Stimulated activated CD4-positive, alpha-beta T cell treated with anti-CD3 and anti-CD28 coated beads, Interleukin-4, amount 100 ng/mL, for 24 hours (primary cell): ENCODE measurements at places on chromosomes 1 and 21.

- DNase-seq: peak; percentile 80
These were observed 63.5 kb upstream of the SSX2IP start for GRCh38 chr1:84753516-84754385.

DNA sequence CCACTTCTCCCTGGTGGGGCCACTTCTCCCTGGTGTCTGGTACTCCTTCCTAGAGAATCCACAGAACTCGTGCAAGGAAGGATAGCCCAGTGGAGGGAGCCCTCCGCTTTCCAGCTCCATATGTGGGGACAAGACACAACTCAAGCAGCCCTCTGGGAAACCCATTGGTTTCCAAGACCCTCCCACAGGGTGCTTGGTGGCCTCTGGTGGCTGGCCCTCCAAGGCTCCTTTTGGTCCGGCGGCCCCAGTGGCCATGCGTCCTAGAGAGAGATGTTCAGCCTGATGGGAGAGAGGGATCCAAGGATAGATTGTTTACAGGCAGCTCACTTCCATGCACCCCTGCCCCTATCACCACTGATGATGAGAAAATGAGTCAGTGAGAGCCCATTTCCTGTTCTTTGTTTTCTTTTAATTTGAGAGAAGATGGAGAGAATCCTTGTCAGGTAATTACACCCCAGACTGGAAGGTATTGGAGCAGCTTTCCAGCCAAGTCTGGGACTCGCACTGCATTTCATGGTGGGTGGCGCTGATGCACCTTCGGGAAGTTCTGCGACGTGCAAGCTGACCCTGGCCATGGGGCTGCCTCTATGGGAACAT lies 486.2 kb upstream of the VAMP3 start:
- DNase-seq: no peak

GRCh38 chr1:42851960-42852607 lies 5.7 kb downstream of the ZNF691 start:
- DNase-seq: no peak

DNA sequence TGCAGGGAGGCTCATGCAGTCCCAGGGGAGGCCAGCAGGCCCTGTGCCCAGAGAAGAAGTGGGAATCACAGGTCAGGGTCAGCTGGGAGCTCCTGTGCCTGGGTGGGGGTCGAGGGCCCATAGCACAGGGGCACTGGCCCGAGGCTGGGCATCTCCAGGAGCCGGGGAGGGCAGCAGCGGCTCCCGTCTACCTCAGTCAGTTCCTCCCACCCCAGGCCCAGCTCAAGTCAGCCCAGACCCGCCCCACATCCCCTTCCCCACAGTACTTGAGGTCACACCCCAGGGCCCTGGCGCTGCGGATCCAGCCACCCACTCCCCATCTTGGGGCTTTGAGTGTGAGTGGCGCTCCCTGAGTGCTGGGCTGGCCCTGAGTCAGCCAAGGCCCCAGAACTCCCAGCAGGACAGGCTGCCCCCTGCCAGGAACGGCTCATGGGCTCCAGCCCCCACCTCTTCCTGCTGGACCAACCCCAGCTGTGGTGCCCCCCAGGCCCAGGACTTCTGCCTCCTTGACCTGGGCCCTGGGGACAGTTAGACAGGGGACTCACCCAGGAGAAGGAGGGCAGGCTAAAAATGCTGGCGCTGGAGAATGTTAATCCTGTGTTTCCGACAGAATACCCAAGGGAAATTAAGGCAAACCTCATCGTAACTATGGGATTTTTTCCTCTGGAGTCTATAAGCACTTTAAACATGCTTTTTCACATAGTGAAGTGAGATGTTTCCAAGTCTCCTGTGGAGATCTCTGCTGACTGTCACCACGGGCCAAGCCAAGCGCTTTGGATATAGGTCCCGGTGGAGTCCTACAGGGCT lies 68.8 kb upstream of the COL6A1 start:
- DNase-seq: no peak

DNA sequence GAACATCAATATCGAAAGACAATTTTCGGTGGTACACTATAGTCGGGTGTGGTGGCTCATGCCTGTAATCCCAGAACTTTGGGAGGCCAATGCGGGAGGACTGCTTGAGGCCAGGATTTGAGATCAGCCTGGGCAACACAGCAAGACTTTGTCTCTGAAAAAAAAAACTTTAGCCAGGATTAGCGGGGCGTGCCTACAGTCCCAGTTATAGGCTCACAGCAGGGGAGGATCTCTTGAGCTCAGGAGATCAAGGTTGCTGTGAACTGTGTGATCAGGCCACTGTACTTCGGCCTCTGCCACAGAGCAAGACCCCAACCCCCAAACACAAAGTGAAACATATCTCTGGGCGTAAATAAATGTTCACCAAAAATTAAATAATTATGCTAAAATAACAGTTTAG lies 1.6 kb downstream of the TADA1 start:
- DNase-seq: no peak

DNA sequence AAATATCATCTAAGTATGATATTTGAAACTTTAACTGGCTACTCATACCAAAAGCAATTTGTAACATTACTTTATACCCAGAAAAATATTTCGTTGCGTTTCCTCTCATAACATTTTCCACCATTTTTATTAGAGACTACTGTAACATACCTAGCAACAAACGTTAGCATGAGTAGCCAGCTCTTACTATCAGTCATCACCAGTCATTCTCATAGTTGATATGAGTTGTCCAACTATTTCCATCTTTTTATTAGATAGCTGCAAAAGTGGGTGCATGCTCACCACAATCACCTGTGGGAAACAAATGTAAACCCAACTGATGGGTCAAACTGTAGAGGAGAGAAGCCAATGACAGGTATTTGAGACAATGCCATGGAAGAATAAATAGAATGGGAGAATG lies 114.6 kb downstream of the AKT3 start:
- no peak for DNase-seq

GRCh38 chr21:43740497-43741156 lies 21.7 kb downstream of the PDXK start:
- no peak for DNase-seq

GRCh38 chr1:41535716-41536115 lies 51.2 kb upstream of the EDN2 start:
- no peak for DNase-seq

- DNase-seq: no peak
These were observed 284.5 kb downstream of the DSCAM start for GRCh38 chr21:40562242-40563002.

GRCh38 chr1:20216574-20216973 lies 30.3 kb upstream of the PLA2G2C start:
- DNase-seq: peak; percentile 12

DNA sequence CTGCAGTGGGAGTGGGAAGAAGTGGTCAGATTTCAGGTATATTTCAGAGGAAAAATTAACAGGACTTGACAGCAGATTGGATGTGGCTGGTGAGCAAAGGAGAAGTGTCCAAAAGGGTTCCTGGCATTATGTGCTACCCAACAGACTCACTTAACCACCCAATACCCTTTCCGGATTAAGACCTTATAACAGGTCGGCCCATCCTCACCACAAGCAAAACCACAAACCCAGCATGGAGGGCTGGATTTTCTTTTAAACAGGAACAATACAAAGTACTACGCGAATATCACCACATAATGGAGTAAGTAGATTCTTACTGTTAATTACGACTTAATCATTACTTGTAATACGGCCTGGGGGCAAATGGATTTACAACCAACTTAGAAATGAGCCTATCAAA lies 59.2 kb downstream of the WDR64 start:
- DNase-seq: no peak

DNA sequence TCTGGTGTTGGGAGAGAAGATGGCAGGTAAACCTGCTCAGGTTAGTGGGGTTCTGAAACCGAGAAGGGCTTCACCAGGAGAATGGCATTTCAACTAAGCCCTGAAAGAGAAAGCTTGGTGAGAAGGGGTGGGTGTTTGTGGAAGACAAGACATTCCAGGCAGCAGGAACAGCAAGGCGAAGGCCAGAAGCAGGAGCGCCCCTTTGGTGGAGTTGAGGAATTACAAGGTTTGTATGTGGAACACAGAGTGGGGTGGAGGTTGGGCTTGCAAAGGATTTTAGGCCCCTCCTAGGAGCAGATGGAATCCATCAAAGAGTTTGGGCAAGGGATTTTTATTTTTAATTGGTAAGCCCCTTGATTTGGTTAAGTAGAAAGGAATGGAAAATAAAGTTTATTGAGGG lies 24.8 kb upstream of the ELOA start:
- no peak for DNase-seq

GRCh38 chr1:2210786-2211185 lies 16.2 kb upstream of the FAAP20 start:
- DNase-seq: no peak

DNA sequence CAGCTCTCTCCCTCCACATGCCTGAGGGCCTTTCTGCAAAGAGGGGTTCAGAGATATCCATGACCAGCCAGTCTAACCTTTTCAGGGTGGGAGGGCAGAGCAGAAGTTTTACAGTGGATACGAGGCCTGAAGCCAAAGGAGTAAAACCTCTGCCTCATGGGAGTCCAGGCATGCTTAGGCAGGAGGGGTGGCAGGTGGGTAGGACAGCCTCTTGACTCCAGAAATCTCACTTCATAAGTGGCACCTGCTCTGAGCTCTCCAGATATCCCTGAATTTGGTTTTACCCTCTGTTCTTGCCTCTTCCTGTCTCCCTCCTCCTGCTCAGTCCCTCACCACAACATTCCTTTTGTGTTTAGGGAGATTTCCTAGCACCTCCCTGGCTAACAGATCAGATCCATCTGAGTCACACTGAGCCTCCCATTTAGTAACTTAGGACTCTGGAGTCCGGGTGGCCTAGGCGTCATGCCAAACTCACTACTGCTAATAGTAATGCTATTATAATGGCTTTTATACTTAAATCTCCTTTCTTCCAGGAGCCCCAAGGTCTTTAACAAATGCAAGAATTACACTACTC lies 201.0 kb downstream of the HS2ST1 start:
- DNase-seq: no peak

GRCh38 chr1:207672522-207673130 lies 27.7 kb downstream of the CR1L start:
- DNase-seq: no peak

DNA sequence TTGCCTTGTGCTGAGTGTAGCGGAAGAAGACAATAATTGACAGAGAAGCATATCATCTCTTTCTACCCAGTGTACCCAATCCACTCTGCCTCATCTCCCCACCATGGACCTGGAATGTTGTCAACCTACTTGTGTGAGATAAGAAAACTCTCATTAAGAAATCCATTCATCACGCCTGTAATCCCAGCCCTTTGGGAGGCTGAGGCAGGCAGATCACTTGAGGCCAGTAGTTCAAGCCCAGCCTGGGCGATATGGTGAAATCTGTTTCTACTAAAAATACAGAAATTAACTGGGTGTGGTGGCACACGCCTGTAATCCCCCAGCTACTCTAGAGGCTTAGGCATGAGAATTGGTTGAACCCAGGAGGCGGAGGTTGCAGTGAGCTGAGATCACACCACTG lies 209.6 kb downstream of the PBX1 start:
- no peak for DNase-seq

GRCh38 chr1:111706921-111707320 lies 32.3 kb downstream of the INKA2 start:
- DNase-seq: no peak

GRCh38 chr1:43426221-43426620 lies 27.5 kb downstream of the HYI start:
- DNase-seq: no peak

DNA sequence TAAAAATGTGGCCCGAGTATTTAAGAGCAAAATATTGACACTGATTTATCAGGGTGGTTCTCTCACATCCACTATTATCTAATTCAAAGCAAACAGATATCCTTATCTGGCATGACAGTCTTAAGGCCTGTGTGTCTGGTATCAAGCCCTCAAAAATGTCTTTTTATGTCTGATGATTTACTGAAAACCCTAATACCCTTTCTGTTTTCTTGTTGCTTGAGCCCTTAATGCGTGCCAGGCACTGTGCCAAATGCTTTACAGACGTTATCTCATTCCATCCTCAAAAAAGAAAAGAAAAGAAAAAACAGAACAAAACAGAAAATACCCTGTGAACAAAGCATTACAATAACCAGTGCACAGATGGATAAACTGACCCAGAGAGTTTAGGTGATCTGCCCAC lies 5.7 kb downstream of the DUSP23 start:
- no peak for DNase-seq

GRCh38 chr1:205700865-205701401 lies 20.6 kb upstream of the SLC45A3 start:
- DNase-seq: no peak

GRCh38 chr1:247574664-247575063 lies 13.5 kb upstream of the OR2G2 start:
- no peak for DNase-seq

DNA sequence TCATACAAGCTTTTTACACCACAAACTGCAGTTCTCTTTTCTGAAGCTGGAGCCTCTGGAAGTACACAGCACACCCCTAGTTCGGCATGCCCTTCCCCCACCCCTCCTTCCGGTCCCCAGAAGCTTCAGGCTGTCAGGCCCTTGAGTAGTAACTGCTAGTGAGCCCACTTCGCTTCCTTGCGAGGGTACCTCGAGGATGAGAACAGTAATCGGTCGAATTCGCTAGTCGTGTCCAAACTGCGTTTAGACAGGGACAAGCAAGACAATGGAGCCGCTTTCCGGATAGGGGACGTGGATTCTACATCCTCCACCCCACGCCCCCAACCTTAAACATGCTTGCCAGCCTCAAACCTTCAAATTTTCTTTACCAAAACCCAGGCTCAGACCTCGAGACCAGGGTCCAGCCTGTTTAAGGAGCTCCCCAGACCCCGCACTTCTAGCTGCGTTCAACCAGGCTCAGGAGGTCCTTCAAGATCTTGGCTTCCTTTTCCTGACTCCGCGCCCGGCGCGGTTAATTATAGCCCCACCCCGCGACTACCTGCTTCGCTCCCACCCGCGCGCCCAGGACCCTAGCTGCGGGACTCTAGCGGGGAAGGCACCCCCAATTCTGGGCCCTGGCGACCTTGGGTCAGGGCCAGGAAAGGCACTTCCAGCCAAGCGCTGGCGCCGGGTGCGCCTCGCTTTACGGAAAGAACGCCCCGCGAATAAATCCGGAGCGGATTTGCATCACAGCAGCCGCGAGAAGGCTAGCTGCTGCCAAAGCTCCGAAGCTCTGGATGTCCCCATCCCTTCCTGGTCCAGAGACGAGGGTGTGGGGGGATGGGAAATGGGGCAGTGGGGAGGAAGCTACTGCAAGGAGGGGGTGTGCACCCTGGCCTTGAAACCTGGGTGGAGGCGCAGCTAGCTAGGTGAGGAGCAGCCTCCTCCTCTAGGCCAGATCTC lies 8.1 kb upstream of the TSPAN1 start:
- peak; percentile 37 for DNase-seq

GRCh38 chr1:19672237-19672636 lies 7.6 kb downstream of the HTR6 start:
- DNase-seq: no peak

DNA sequence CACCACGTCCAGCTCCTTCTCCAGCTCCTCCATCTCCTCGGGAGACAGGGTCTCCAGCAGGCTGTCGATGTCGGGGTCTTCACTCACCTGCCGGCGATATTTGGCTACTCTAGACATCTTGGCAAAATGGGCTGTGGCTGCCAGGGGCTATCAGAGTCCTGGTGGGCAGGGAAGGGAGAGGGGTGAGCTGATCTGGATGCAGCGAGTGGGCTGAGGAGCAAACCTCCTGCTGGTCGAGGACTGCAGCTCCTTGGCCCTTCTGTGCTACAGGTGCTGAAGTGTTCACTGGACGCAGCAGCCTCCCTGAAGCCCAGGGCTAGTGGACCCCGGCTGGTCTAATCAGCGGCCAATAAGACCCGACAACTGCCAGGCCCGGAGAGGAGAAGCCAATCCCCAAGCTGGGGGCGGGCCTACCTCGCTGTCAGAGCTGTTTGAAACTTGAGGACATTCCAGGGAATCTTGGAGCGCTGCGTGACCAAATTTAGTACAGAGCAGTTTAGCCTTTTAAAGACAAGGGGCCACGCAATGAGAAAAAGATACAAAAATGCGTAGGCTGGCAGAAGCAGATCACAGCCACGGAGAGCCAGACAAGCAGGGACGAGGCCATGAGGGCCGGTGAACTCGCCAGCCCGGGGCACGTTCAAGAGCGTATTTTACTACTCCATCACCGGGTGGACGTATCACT lies at the start of gene LMOD1:
TSS of gene LMOD1 (minus strand) at position 325 of the 685 bp plus-strand sequence. CDS start at position 117, 208 bp downstream.
- DNase-seq: no peak
